ENCODE measurements at places on chromosomes 3 and 15.
A peak's percentile ranks its signal among the peaks of the same experiment; 100 is the strongest.

DNA sequence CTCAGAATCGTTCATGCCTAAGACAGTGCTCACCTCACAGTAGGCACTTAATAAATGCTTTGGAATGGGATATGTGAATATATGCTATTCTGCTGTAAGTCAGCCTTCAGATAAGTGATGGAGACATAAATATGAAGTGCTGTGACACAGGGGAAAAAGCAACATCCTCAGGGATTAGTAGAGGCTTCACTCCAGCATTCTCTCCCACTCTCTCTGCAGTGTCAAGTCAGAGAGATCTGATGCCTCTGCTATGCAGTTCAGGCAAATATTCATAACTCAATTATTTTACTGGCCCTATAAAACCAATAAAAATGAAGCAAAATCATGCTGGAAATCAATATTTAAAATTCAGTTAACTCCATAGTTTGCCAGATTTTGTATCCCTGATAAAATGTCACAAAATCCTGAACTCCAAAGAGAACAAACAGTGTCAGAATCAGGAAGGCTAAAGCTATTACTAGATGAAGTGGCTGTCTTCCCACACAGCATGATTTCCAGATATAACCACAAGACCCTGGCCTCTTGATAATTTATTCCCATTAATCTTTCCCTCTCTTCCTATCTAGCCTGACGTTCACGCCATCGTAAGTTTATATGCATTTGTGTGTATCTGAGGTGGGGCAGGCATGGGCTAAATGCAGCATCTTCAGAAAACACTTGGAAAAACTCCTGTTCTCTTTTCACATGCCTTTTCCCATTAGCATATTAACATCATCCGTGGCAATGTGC is 278.9 kb upstream of the ATP11B start:
- DNase-seq, result peak; percentile 37

DNA sequence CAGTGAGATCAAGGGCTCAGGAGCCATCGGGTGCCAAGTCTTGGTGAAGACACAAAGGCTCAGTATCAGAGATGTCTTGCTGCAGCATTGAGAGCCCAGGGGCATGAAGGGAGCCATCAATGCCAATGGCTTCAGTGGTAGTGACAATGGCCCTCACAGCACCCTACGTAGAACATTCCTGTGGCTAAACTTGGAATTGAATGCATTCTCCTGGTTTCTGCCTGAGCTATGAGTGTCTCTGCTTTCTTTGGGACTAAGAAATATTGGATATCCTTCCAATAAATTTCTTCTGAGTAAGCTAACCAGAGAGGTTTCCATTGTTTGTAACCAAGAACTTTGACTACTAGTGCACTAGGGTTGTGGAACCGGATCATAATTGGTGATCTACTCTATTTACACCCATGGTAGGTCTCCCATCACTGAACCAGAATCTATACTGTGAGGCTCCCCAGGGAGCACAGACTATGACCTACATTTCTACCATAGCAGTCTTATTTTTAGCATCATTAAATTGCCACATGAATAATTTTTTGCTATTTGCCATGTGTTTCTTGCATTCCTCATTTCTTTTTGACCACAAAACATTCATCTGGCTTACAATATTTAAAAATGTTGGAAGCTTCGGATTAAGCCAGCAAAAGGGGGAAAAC is 31.6 kb upstream of the PDZRN3 start:
- no peak for DNase-seq

- DNase-seq, result no peak
These were observed 150.7 kb upstream of the TRIM42 start for GRCh38 chr3:140527156-140527555.

DNA sequence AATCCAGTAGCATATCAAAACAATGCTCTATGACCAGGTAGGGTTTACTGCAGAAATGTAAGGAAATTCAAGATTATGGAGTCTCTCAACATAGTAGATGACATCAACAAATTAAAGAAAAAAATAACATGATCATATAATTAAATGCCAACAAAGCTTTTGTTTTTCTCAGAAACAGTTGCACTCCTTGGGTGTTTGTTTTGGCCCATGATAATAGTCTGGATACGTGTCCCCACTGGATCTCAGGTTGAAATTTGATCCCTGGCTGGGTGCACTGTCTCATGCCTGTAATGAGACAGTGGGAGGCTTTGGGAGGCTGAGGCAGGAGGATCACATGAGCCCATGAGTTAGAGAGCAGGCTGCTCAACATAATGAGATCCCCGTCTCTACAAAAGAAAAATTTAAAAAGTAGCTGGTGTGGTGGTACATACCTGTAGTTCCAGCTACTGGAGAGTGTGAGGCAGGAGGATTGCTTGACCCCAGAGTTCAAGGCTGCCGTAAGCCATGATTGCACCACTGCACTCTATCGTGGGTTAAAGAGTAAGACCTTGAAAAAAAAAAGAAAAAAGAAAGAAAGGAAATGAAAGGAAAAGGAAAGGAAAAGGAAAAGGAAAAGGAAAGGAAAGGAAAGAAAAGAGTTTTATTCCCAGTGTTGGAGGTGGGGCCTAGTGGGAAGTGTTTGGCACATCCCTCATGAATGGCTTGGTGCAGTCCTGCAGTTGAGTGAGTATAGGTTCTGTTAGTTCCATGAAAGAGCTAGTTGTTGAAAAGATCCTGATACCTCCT is 53.3 kb upstream of the FOXB1 start:
- peak; percentile 11 for DNase-seq

GRCh38 chr3:30693470-30694120 is 87.2 kb downstream of the TGFBR2 start:
- peak; percentile 60 for DNase-seq

DNA sequence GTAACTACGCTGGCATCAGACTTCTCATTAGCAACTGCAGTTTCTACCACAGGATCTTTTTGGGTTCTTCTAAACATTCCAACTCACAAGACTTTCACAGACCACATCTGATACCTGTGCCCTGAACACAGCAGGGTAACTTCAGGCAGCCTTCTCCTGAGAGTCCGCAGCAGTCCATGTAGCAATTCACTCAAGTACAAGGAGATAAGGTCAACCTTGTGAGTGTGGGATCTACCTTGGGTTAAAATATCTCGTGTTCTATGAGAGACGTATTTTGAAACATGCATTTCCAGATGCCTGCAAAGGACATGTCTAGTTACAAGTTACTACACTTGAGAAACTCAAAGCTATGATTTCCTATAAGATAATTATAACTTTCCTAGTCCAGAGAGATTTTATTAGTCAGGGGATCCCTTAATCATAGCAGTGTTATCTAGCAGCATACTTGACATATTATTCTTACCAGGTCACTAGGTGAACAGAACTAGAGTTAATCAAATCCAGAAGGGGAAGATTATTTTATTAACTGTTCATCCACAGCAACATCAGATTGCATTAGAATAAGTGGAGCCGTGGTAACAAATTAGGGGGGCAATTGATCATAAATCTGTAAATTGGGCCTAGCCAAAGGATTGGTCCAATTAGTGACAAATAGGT is 66.4 kb downstream of the ASTE1 start:
- no peak for DNase-seq

GRCh38 chr3:40719660-40720287 is 195.0 kb downstream of the ZNF621 start:
- peak; percentile 4 for DNase-seq

- DNase-seq, result peak; percentile 79
These were observed 105.5 kb downstream of the SEMA5B start for GRCh38 chr3:122921791-122922651.

- DNase-seq, result no peak
These were observed 90.7 kb downstream of the TIGIT start for GRCh38 chr3:114384558-114384903.

- DNase-seq, result no peak
These were observed 211.4 kb upstream of the ZNF385D start for GRCh38 chr3:21962456-21962855.

GRCh38 chr15:63381301-63382204 is at the start of gene CA12:
Gene CA12, minus strand, starts transcription at chr15:63381846. Its CDS starts 126 bp downstream, at chr15:63381720.
- peak; percentile 62 for DNase-seq

GRCh38 chr3:39284457-39284881 is 4.6 kb upstream of the CX3CR1 start:
- no peak for DNase-seq

DNA sequence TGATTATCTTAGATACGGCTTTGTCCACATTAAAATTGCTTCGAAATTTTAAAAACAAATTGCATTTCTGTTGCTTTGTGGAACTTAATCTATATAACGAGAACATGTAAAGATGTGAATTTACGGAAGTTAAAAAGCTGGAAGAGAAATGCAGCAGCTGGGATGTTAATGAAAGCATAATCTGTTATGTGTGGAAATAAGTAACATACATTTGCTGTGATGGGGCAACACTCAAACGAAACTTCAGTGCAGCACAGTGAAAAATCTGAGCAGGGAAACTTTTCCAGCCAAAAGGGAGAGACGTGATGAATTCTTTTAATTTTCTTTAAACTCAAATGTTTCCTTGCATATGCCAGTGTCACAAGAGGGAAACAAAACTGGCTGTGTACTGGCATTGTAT is 276.7 kb upstream of the LMCD1 start:
- no peak for DNase-seq

DNA sequence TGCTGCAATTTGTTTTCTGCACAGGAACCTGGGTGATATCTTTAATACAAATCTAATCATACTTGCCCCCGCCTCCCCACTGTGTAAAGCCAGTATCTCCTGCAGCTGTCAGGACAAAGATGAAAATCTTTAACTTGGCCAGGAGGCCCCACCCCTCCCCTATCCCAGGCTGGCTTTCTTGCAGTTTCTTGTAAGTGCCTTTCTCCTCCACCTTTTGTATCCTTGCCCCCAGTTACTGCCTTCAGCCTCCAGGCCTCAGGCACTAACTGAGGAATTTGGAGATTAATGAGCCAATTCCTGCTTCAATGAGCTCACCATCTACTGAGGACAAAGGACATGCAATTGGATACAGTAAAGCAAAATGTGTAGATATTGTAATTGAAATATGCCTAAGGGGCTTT is 6.5 kb downstream of the GCSAM start:
- peak; percentile 38 for DNase-seq

DNA sequence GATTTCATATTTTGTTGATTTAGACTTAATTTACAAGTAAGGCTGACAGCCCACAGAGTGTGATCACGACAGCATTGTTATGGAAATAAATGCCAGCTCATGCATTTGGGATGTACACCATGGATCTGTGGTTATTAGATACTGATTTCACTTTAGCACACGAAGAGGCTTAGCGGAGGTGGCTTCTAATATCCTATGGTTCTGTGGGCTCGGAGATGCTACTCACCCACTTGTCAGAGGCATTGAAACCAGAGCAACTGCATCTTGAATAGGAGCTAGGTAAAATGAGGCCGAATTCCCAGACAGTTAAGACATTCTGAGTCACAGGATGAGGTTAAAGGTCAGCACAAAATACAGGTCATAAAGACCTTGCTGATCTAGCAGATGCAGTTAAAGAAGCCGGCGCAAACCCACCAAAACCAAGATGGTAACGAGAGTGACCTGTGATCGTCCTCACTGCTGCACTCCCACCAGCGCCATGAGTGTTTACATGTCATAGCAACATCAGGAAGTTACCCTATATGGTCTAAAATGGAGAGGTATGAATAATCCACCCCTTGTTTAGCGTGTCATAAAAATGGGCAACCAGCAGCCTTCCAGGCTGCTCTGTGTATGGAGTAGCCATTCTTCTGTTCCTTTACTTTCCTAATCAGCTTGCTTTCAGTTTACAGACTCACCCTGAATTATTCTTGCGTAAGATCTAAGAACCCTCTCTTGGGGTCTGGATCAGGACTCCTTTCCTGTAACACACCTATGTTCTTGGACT is 117.5 kb downstream of the PGPEP1L start:
- DNase-seq, result no peak

Measured in NCI-H146 (cell line).